ENCODE measurements at places on chromosomes 6 and 20.

- no peak for DNase-seq
These were observed 9.0 kb downstream of the METTL24 start for GRCh38 chr6:110348961-110349690.

DNA sequence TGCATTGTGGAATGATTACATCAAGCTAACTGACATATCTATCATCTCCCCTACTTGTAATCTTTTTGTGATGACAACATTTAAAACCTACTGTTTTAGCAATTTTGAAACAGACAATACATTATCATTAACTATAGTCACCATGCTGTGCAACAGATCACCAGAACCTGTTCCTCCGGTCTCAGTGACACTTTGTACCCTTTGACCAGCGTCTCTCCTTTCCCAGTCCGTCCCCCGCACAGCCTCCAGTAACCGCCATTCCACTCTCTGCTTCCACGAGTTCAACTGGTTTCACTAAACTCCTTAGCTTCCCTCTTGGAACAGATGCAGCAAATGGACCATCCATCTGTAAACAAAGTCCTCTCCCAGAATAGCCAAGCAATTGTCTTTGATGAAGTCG lies 21.8 kb downstream of the LRP11 start:
- DNase-seq = no peak

- peak; percentile 35 for DNase-seq
These were observed 3.1 kb downstream of the PXDC1 start for GRCh38 chr6:3748208-3749066.

DNA sequence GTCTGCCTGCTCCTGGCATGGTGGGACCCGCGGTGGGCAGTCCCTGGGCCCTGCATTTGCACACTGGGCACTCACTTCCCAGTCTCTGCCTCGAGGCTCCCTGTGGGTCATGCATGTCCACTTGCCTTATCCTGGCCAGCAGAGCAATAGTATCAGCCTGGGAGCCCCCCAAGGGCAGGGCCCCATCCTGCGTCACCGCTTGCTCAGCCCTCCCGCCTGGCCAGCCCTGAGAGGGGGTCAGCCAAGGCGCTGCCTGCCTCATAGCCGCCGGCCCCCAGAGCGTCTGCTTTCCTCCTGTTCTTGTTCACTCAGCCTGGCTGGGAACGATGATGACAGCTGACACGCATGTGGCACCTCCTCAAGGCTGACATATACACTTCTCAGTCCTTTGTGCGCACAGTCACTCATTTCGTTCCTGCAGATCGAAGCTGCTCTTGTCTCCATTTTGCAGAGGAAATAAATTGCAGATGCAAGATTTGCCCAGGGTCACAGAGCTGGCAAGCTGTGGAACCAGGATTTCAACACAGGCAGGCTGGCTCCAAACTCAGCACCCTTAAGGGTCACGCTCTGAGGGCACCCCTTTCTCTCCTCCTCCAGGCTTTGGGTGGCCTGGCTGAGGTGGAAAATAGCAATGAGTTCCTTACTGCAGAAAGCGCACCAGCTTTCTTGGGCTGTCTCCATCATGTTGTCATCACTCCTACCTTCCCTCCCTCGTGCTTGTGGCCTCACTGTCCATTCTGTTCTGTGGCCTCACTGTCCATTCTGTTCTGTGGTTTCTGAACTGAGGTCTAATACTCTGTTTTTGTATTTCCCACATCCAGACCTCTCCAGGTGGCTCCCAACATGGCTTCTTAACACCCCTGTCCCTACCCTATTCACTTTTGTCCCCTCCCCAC lies 17.2 kb downstream of the KCNK17 start:
- no peak for DNase-seq

- DNase-seq = no peak
These were observed 21.5 kb downstream of the EPM2A start for GRCh38 chr6:145713773-145714172.

- no peak for DNase-seq
These were observed 10.4 kb downstream of the RPL7L1 start for GRCh38 chr6:42889815-42890214.

- no peak for DNase-seq
These were observed 33.2 kb downstream of the B4GALT5 start for GRCh38 chr20:49680484-49680883.

DNA sequence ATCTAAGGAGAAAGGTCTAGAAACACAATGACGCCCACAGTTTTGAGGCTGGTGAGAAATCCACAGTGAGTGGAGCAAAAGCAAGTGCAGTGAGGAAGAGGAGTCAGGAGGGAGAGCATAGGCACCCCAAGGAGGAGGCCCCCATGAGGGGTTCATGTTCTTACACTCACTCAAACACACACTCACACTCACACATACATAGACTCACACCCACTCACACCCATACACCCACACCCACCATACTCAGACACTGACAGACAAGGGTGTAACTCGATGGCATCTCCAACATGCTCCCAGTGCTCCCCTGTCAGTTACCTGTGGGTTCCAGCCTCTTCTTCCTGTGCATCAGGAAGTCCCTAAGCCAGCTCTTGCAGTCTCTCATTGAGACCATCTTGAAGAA lies 3.8 kb downstream of the ULBP3 start:
- no peak for DNase-seq

DNA sequence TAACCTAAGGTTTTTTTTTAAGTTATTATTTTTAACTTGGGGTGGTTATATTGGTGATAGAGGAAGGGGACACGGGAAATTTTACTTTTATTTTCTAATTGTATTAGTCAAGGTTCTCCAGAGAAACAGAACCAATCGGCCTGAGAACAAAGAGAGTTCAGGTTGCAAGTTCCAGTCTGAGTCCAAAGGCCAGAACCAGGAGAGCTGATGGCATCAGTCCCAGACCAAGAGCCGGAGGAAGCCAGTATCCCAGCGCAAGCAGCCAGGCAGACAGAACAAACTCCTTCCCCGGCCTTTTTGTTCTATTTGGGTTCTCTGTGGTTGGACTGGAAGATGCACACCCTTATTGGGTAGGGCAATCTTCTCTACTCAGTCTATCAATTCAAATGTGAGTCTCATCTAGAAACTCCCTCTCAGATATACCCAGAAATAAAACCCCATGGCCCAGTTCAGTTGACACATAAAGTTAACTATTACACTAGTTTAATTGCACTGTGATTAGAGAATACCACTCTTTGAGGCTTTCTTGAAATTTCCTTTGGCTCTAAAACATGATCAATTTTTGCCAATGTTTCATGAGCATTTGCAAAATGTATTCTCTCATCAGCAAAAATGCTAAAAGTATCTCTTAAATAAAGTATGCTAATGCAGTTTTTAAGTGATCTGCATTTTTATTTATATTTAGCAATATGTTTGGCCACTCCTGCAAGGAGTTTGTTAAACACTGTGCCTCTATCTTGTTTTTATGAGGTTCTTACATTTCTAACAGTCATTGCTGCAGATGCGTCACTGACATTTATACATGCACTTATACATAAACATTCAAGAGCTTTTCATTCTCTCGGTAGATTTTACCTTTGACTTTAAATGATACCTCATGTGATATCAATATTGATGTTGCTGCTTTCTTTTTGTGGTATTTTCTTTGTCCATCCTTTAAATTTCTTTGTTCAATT lies 103.2 kb upstream of the SSTR4 start:
- no peak for DNase-seq

DNA sequence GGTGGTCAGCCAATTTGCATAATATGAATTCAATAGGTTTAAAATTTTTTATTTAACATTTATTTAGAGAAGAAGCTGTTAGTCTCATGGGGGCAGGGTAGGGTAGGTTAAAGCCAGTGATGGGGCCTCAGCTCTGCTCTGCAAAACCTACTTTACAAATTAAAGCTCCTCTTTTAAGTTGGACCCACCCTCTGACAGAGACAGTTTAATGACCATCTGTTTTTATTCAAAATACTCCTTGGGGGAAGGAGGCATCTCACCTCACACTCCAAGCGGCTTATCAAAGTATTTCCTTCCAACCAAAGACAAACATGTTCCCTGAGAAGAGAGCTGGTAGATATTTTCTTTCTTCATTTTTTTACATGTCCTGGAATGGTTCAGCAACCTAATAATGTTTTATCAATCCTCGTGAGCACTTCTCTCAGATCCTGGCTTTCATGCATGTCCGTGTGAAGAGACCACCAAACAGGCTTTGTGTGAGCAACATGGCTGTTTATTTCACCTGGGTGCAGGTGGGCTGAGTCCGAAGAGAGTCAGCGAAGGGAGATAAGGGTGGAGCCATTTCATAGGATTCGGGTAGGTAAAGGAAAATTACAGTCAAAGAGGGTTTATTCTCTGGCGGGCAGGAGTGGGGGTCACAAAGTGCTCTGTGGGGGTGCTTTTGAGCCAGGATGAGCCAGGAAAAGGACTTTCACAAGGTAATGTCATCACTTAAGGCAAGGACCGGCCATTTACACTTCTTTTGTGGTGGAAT lies 184.7 kb downstream of the GJA1 start:
- DNase-seq = no peak

- no peak for DNase-seq
These were observed 176.2 kb upstream of the HSF2 start for GRCh38 chr6:122223251-122223650.

- no peak for DNase-seq
These were observed 2.2 kb downstream of the ASXL1 start for GRCh38 chr20:32360333-32360634.

GRCh38 chr20:2212456-2213015 lies 83.3 kb upstream of the TGM3 start:
- DNase-seq = no peak

GRCh38 chr6:10875026-10875425 lies 6.8 kb downstream of the GCM2 start:
- no peak for DNase-seq

DNA sequence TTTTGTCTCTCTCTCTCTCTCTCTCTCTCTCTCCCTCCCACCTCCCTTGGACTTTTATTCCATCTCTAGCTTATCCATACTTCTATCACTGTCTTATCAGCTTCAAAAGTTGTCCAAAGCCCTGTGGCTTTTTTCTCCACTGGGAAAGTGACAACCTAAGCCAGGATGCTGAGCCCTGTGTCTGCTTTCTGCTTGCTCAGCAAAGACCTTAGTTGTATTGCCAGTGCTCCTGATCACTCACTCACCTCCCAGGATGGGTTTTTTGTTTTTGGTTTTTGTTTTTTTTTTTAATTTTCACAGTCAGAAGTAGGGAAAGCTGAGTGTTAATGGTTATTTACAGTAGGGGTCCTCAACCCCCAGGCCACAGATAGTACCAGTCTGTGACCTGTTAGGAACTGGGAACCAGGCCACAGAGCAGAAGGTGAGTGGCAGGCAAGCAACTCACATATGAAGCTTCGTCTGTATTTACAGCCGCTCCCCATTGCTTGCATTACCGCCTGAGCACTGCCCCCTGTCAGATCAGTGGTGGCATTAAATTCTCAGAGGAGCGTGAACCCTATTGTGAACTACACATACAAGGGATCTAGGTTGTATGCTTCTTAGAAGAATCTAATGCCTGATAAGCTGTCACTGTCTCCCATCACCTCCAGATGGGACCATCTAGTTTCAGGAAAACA lies 125.0 kb upstream of the ID4 start:
- DNase-seq = no peak

DNA sequence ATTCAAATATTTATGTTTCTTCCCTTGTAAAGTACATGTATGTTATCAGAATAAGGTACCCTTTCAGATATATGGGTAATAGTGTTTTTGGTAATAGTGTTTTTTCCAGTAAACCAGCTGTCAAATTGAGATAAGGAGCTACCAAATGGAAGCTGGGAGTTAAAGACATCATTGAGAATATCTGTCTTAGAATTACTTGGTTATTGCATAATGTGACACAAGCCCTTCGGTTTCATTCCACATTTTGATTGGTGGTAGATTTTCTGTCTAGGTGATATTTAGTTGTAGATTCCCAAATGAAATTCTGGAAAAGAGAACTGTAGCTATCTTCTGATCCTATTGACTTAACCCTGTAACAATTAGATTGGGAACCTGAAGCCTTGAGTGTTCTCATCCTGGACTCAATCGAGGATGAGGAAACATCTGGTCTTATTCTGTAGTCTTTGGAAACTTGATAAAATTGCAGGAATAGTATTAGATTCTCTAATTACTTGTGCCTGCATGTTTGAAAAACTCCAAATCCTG lies 75.1 kb upstream of the SYNJ2 start:
- DNase-seq = no peak

- no peak for DNase-seq
These were observed 3.5 kb upstream of the APOBEC2 start for GRCh38 chr6:41049521-41049920.

DNA sequence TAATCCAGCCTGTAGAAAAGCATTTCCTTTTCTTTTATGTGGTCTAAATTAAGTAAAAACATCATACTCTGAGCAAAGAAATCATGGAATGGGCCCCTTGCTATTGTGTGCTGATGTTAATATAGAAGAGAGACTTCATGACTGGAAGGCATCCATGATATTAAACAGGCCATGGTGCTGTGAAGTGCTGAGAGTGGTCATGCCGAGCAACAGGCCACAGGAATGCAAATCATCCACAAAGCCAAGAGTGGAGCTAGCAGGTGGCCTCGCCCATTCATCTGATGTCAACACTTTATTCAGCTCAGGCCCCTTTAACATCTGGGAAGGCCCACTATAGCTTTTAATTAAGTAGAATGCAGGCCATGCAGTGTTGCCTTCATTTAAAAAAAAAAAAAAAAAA lies 115.2 kb upstream of the HMGCLL1 start:
- DNase-seq = no peak

- DNase-seq = no peak
These were observed 19.0 kb upstream of the CBFA2T2 start for GRCh38 chr20:33470866-33471265.

DNA sequence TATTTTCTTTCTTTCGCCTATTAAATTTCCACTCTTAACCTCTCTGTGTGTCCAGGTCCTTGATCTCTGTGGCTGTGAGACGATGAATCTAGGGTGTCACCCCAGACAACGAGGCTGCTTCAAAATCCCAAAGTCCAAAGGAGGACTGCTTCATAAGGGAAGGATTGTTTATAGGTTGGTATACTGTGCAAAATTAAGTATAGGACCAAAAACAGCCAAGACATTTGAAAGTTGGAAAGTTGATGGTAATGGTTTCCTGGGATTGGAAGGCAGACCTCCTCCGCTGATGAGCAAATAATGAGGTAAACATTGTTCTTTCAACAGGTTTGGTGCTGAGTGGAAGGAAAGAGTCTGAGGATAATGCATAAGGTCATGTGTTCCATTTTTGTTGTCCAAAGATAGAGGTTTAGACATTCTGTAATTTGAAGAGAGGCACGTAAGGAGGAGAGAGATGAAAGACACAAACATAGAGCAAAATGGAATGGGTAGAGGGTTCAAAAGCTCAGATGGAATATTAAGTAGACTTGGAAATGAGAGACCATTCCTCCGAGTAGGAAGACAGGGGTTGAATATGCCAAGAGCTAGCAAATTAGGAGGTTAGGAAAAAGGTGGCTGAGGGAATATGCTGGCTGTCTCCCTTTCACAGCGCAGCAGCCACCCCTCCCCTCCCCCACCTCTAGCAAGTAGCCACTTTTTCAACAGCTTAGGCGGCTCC lies 24.8 kb downstream of the ZNF311 start:
- no peak for DNase-seq

GRCh38 chr6:101614774-101615173 lies 221.3 kb downstream of the GRIK2 start:
- DNase-seq = no peak

DNA sequence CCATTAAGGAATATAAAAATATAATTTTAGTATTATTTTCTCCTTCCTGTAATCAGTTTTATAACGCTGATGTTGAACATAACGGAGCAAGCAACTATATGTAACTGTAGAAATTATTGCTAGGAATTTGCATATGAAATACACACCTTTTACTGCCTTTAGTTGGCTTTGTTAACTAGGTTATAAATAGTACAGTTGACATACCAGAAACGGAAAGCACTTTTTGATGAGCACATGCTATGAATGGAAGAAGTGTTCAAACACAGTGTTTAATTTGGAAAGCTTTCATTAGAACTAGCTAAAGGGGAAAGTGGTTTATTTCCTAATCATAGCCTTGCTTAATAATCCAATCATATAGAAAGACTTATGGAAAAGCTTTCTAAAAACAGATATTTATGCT lies 25.3 kb upstream of the BEND3 start:
- no peak for DNase-seq
